ENCODE measurements at places on chromosomes 12 and 14.
A peak's percentile ranks its signal among the peaks of the same experiment; 100 is the strongest.

DNA sequence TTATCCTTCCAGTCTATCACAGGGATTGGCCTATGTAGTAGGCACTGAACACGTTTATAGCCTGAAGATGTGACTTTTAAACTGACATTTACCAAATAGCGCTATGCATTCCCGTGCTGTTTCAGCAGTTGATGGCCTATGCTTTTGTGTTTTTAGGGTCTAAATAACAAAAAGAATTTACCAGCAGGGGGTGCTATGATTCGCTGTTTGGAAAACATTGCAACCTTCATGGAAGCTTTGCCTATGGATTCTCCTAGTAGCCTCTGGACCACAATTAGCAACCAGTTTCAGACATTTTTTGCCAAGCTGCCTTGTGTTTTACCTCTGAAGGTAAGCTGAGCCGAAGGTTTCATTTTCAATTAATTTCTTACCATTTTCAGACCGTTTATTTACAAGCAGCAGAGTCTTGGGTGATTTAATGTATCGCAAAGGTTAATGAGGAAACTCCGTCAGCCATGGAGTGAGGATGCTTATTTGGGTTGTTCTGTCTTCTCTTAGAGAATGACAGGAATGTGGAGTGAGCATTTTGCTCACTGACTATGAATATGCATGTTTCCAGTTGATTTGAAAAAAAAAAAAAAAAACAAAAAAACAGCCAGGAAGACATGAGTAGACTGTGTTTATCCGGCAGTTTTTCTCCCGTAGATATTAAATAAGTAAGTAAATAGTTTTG, 133.1 kb downstream of the PRIMA1 start:
- DNase-seq: peak; percentile 58

- DNase-seq: no peak
Measured at GRCh38 chr12:51910691-51911090, 3.4 kb downstream of the ACVRL1 start.

- peak; percentile 20 for DNase-seq
Measured at GRCh38 chr12:68393417-68393816, 61.3 kb upstream of the MDM1 start.

GRCh38 chr12:132282950-132283771, 46.2 kb downstream of the GALNT9 start:
- no peak for DNase-seq

All from fibroblast of pulmonary artery (primary cell).